Left ventricle myocardium inferior (tissue), 1 donor: ENCODE measurements at places on chromosomes 1 and 21. TPM values are rescaled to one million over a fixed set of nuclear protein-coding genes. Genes with fewer than 3 reads are reported as not detected.

- no peak for DNase-seq
These were observed 50.4 kb upstream of the RIPK4 start for GRCh38 chr21:41817228-41817627.

DNA sequence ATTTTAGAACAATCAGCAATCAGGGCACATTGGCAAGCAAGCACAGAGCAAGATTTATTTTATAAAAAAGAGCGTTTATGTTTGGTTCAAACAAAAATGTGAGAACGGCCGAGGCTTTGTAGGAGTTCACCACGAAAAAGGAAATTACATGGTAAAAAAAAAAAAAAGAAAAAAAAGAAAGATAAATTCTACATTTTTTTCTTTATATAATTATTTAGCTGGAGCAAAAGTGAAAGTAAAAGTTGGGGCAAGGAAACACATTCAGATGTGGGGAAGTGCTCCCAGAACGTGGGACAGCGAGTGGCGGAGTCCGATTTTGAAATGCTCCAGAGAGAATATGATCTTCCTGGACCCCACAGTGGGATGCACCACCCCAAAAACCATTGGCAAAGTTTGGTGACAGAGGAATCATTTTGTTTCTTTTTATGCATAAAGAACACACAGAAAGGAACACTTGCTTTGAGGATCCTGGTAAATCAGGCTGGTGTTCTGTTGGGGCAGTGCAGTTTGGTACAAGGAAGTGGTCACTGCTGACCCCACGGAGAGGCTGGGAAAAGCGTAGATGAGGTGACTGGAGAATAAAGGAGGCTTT lies 16.3 kb upstream of the ATP5PO start:
- DNase-seq = no peak

TCHHL1 gene
- not detected for total RNA-seq

DENND2C gene
- total RNA-seq = 3.2 TPM

GNAT2 gene
- total RNA-seq = not detected

CFAP107 gene
- not detected for total RNA-seq

DNA sequence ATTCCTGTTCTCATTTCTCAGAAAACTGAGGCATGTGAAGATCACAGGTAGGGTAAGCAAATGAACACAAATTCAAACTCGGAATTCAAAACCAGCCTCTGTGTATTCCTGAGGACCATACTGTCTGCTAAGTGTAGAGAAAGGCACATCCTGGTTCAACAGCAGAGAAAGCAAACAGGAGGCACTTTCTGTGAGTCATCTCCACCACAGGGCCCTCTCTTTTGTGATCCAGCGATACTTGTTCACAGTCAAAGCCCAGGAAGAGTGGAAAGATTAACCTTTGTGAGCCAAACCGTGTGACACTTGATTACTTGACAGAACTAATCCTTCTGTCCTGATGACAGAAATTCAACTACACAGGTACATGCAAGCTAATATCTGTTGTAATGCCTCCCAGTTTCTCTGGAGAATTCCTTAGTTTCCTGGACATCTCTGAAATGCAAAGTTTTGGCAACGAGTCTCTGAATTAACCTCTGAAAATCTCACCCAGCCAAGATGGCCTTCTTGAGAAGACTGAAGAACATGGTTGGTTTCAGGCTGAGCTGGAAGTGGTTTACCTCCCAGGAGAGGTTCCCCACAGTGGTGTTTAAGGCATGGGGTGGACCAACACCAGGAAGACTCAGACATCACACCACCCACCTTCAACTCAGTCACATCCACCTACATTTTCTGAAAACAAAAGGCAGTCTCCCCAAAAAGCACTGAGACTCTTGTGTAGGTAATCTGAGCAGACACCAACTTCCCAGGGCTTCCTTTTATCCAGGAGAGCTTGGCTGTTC lies 98.2 kb upstream of the ERG start:
- DNase-seq = no peak

F13B gene
- not detected for total RNA-seq

DNA sequence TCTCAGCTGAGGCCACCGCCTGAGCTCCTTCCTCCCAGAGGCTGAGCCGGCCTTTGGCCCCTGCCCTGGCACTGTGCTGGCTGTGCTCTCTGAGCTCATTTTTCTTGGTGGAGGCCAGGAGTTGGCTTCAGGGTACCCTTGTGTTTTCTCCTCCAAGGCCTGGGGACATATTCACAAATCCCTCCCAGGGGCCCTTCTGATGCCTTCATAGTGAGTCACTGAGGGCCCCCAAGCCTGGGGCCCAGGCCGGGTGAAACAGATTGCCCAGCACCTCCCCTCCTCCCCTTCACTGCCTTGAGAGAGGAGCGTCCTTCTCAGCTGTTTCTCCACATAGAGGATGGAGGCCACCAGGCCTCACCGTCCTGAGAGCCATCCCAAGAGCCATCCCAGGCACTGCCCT lies 105.8 kb downstream of the SIK1 start:
- DNase-seq = no peak

DNA sequence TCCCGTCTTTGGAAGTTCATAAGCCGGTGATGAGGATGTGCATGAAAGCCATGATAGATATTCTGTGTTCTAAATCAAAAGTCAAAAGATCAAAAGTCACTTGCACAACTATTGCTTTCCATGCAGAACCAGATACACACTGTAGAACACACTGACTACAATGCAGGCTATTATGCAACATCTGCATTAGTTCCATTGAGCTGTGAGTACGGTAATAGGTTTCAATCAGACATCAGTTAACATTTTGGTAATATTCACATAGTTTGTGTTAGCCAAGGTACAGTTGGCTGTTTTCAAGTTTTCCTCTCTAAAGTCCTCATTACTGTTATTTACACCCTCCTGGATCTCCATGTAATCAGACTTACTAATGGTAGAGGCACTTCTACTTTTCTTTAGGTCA lies 3.1 kb downstream of the KCNA2 start:
- no peak for DNase-seq

- no peak for DNase-seq
These were observed 118.3 kb downstream of the OLFML2B start for GRCh38 chr1:161905269-161905884.

ACTL8 gene
- not detected for total RNA-seq

ZSWIM5 gene
- 0.93 TPM for total RNA-seq

DNA sequence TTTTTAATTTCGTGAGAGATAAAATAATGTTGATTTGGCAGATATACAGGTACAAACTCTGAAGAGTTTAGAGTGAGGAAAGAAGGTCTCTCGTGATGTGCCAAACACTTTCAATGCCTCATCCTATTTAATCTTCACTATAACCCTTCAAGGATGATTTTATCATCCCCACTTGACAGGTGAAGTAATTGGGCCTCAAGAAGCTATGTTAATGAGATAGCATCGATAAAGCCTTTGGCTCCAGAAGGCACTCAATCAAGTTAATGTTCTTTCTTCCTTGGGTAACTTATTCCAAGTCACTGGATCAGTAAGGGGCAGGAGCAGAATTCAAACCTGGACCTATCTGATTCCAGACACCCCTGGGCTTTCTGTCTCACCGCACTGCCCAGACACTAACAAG lies 7.2 kb downstream of the LMOD1 start:
- no peak for DNase-seq

DNA sequence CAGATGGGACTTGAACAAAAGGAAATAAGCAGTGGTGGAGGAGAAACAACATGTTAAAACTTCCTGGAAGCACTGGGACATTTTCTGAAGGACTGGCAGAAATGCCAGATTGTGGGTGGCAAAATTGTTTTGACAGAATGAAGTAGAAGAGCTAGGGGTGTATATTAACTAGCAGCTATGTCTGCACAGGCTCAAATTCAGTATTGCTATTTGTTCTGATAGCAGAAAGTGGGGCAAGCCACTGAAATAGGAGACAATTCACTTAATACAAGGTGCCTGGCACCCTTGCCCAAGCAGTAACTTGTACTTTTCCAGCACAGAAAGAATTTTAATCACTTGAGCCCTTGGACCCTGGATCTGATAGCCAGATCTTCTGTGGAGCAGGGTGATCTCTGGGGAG lies 11.8 kb upstream of the PIGM start:
- DNase-seq = no peak

DNA sequence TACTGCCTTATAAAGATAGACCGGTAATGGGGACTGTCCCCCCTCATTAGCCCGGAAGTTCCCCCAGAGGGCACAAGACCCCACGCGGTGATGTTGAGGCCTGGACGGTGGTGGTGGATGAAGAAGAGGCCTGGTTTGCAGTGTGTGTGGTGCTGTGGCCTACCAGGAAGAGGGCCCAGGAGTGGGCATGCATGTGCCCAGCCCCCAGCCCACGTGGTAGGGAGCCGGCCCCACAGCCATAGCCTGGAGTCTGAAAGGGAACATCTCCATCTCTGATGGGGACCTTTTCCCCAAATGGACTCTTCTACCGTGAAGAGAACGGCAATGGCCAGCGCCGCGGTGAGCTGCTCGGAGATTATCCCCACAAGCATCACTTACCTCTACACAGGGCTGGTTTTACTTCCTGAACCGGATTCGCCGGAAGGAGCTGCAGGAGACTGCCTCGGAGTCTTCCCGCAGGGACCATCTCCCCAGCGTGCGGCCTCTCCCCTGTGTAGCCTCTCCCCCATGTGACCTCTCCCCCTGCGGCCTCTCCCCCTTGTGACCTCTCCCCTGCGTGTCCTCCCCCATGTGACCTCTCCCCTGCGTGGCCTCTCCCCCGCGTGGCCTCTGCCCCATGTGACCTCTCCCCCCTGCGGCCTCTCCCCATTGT lies 20.6 kb downstream of the RRP1 start:
- DNase-seq = no peak

- no peak for DNase-seq
These were observed 147.6 kb upstream of the DEPDC1 start for GRCh38 chr1:68644504-68644903.
